Stromal cell of bone marrow (primary cell): ENCODE measurements at places on chromosomes 1 and 21.

DNA sequence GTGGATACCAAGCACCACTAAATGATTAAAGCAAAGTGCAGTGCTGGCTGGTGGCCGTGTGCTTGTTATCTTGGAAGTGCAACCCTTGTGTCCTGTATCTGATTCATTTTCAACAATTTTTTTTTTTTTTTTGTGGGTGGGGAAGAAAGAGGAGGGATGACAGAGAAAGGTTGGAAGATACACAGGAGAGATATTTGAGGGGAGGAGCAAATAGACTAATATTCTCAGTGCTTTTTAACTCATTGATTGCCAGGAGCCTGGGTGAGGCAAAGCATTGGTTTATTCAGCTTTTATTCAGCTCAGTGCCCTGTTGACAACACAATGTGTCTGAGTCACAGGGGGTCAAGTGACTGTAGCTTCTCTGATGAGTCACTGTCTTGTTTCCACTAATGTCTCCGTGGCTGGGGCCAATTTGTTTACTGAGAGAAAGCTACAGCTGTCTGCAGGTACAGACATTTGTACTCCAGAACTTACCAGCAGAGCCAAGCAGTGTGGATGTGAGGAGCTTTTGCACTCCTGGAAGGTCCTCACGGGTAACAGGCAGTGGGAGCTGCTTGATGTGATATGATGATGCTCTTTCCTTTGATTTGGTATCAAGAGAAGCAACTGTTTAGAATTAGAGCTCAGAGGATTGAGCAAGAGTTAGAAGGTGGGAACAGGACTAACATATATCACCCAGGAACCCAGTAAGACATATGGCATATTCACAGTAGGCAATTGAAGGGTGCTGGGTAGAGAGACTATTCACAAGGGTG, 23.6 kb upstream of the DNM3 start:
- DNase-seq: peak; percentile 59

GRCh38 chr1:225461533-225462428, 33.9 kb upstream of the LBR start:
- DNase-seq: no peak

DNA sequence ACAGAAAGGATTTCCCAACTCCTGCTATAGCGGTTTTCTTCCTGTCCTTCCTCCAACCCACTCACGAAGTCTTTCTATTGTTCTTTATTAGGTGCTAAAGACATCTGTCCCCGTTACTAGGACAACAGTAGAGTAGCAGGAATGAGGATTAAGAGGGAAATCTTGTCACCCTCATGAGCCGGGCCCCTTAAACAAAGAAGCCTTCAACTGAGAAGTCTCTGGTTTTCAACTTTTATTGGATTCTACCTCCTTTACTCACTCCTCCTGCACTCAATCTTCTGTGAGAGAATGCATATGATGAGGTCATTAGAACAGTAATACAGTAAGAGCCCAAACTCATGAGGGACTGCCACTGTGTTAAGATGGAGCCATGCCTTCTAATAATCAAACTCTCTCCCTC, 206.3 kb downstream of the OMA1 start:
- no peak for DNase-seq

DNA sequence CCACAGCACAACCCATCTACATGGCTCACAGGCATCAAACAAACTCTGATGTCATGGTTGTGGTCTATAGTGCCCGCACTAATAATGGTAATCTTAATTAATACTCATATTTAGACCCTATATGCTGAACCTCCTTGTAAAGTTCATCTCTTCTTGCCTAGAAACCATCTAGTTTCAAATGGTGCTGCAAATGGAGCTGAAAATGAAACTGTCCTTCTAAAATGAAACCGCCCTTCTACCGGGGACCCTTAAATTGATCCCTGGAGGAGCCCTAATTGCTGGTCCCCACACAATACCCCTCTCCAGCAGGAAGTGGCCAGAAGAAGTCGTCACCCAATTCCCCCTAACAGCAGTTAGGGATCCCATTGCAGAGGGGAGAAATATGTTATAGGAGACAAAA, 612.6 kb downstream of the MRPL39 start:
- no peak for DNase-seq

- peak; percentile 4 for DNase-seq
These were observed 41.7 kb upstream of the ANGPTL1 start for GRCh38 chr1:178912597-178912996.

DNA sequence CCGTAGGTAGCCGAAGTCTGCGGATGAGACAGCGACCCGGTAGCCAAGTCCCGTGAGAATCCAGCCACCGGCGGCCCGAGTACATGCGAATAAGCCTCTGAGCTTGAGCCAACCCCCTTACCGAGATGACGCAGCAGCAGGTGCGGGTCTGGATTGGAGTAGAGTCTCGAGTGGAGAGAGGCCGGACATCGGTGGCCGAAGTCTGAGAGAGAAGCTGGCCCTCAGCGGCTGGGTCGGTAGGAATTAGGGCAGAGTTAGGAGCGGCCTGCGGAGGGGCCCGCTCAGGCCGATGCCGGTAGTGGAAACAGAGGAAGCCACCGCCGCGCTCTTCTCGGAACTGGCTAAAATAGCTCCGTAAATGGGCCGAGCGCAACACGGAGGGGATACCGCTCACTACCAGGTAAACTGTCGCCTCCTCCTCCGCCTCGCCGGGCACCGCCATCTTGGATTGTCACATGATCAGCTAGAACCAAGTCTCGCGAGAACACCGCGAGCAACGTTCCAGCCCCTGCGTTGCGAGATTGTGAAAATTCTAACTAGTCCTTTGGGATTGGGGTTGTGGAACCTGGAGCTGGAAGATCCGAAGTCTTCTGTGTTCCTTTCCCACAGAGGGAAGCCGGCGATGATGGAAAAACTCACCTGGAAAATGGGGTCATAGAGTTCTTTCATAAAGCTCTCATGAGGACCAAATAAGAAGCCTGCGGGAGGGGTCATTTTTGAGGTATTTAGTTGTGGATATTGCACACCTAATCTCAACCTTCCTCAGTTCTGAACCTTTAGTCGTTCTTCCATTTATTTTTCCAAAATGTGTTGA, at the start of gene GPATCH3:
Gene GPATCH3, minus strand, starts transcription at position 467 of the 814 bp plus-strand sequence. Its CDS starts 25 bp downstream, at position 442.
- DNase-seq: peak; percentile 87

DNA sequence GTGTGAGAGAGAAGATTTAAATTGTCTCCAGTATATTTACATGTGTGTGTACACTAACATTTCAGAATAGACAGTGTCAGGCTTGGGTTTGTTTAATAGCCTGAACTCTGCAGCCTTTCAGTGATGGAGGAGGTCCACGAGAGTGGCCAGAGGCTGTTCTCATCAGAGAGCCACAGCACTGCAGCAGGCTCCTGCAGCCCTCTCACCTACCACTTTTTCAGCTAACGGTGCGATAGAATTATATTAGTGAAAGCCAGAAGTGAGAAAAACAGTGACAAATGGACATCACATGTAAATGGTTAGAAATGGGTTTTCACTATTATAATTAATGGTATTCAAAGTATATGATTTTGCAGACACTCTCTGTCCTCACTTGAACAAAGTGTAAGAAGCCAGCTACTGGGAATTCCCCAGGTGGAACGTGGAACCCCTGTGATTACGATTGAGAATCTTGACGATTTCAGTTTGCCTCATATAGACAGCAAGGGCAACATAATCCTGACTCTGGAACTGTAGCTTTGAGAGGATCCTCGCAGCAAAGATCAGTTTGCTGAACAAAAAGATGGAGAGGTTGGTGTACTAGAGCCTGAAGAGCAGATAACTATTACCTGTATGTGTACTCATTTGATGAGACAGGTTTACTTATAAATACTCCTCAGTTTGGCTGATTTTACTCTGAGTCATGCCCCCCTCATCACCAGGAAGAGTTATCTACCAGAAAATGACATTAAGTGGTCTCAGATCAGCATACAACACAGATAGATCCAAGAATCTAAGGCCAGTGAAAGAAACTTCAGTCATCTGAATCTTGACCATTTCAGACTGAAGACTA, 31.4 kb downstream of the IFI16 start:
- no peak for DNase-seq
